ENCODE measurements at places on chromosomes 3 and 15.
A peak's percentile ranks its signal among the peaks of the same experiment; 100 is the strongest.

DNA sequence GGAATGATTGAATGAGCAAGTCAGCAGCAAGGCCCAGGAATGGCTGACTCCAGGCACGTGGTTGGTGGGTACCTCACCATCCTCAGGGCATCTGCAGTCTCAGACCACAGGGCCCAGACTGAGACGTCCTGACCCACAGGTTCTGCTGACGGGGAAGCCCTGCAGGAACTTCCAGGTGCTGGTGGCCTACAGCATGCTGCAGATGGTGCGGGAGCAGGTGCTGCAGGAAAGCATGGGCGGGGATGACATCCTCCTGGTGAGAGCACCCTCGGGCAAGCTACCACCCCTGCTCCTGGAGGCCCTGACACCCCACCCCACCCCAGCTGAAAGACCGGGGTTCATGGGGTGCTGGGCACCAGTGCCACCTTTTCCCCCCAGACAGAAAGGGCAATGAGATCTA lies 14.1 kb downstream of the TBC1D21 start:
- no peak for DNase-seq

DNA sequence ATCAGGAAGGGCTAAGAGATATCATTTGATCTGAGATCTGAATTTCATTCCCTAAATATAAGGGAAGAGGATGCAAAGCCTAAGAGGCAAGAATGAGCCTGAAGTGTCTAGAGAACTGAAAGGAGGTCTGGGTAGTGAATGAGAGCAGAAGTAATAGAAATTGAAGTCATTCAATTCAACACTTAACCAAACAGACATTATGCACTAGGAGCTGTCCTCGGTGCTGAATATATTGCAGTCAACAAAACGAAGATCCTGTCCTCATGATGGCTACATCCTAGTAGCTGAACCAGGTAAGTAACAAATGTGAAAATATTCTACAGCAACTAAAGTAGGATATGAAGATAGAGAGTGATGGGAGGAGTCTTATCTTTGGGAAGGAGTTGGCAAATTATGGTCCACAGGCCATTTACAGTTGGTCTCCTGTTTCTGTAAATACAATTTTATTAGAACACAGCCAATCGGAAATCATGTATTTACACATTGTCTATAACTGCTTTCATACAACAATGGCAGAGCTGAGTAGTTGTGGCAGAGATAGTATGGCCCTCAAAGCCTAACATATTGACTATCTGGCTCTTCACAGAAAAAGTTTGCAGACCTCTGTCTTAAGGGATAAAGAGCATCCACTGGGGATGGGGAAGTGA lies 192.9 kb upstream of the CADPS start:
- DNase-seq = peak; percentile 31

- no peak for DNase-seq
These were observed 42.3 kb downstream of the TM4SF18 start for GRCh38 chr3:149291178-149291577.

GRCh38 chr3:16289144-16289889 lies 24.3 kb downstream of the OXNAD1 start:
- no peak for DNase-seq

- DNase-seq = no peak
These were observed 28.8 kb downstream of the WNT5A start for GRCh38 chr3:55458181-55458790.

DNA sequence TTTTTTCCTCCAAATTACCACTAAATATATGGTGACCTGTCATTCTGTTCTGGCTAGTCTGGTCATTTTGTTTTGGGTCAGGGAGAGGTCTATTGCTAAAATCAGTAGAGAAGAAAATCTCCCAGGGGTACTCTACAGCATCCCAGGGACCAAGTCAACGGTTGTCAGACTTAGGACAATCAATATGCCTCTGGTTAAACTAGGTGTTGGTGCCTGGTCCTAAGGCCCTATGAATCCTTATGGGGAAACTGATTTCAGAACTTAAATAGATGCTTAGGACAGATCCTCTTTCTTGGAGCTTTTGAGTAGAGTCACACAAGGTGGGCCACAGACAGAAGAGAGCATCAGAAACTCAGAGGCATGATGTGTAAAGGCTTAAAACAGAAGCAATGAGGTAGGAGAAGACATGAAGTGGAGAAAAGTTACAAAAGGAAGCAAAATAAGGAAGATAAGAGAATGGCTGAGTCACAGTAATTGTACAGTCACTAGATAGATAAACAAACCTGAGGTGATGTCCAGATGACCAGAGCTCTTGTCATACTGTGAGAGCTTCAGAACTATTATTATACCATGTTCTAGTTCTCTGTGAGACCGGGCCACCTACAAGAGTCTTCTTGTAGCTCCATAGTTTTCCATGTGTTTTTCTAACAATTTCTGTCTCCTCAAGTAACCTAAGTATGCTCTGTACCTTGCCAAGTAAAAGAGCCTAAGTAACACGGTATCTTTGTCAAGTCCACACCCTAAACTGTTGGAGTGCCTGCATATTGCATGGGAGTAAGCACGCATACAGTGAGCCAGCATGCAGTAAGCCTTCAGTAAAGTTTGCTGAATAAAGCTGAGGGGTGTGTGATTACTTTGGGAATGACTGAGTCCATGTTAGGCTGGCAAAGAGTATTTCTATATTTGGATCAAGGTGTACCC lies 44.6 kb upstream of the LEKR1 start:
- DNase-seq = no peak

DNA sequence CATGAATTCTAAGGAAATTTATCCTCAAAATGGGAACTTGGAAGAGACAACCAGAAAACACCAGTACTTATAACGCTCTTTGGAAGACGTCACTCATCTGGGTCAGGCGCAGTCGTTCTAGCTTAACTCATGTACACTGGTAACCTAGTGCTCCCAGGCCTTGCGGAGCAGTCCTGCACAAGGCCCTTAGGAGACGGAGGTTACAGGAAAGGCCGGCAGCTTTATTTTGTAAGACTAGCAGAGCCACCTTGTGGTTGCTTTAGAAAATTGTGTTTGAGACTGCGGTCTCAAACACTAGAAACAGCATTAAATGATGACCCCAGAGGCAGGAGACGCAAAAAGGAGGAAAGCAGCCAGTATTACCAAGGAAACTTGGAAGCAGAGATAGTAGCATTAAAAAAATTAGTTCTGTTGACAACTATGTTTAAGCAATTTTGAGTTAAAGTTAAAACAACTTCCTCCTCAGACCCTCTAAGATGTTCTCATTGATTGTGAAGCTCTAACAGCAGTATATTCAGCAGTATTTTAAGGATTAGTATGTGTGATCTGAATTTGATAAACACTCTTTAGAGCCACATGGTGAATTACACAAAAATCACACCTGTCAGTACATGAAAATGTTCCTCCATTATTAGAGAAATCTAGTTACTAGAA lies 141.9 kb upstream of the C2CD4B start:
- peak; percentile 62 for DNase-seq

GRCh38 chr15:42145546-42146455 lies 10.6 kb downstream of the PLA2G4F start:
- no peak for DNase-seq

DNA sequence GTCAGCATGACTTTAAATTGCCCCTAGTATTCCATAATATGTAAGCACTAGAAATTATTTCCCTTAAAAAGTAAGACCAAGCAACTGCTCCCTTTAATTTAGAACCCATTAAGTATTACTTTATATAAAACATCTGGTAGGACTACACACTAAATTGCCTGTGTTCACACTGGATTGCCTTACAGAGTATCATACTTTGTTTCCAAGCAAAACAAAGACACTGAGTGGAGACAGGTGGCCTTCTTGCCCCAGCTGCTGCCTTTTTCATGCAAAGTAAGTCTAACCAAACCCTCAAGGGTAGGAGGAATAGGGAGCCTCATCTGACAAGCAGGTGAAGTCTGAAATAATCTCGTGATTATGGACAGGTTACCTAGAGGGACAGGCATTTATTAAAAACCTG lies 87.3 kb downstream of the PEX5L start:
- DNase-seq = no peak

GRCh38 chr15:63319065-63319464 lies 41.7 kb downstream of the APH1B start:
- DNase-seq = no peak

DNA sequence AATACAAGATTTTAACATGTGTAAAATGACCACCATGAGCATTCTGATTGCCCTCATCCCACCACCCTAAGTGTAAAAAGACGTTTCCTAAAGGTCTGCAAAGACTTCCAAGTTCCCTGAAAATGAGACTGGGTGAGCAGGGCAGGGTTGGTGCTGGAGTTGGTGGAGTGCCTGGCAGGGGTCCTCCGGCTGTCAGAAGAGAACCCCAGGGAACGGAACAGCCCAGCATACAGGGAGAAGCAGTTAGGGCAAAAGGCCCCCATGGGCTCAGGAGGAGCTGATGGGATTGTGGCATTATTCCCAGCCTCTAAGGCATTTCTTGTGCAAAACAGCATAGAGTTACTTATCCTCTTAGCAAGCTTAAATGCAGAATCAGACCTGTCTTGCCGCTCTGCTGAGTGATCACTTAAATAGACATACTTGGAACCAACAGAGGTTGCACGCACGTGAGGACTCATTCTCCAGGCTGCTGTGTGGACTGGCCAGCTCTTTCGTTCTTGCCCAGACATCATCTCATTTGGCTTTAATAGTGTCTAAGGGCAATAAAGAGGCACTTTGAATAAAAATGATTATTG lies 36.0 kb downstream of the XYLB start:
- DNase-seq = no peak

All from AML-193 (cell line).